ENCODE measurements at places on chromosomes 4 and X.

GRCh38 chr4:139851133-139851532 is 185.5 kb downstream of the MGST2 start:
- DNase-seq, result no peak

GRCh38 chrX:15908603-15909290 is 54.1 kb upstream of the AP1S2 start:
- no peak for DNase-seq

DNA sequence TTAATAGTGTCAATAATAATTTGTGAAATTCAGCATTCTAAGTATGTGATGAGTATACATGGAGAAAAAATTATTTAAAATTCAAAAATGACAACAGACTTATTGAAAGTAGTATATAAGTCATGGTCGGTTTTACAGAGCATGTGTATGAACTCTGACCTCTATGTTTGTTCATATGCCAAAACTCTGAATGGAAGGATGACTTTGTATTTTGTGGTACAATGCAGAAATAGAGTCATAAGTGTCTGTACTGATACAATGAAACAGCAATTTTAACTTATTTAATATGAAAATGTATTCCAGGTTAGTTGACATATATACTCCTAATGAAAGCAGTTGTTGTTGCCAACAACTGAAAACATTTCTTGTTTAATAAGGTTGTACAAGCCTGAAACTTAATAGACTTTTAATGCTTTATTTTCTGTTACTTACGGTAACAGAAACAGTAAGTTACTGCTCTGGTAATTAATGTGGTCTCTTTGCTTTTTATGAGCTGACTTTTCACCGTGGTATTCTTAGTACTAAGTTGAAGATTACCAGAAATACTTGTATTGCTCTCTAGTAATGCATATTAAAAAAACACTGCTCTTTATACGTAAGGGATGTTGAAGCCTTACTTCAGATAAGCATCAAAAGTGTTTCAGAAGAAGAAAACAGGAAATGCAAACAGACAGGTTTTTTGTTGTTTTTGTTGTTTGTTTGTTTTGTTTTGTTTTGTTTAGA is 1.9 kb downstream of the UBE2K start:
- no peak for DNase-seq

- no peak for DNase-seq
Measured at GRCh38 chr4:60241866-60242265, 958.3 kb upstream of the ADGRL3 start.

GRCh38 chrX:153820601-153821000 is 9.7 kb downstream of the PDZD4 start:
- no peak for DNase-seq

- no peak for DNase-seq
Measured at GRCh38 chrX:151153086-151153485, 23.3 kb upstream of the GPR50 start.

DNA sequence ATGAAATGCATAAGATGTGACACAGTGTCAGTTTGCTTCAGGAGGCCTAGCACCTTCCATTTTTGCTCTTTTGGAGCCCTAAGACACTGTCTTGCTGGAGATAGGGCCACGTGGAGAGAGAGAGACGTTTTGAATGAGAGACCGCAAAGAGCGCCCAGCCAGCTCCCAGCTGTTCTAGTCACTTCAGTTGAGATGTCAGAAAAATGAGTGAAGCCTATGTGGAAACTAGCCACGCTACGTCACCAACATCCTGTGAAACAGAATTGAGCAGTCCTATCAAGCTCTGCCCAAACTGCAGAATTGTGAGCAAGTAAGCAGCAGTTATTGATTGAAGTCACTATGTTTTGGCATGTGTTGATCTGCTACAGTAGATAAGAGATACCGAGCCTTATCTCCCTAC is 13.1 kb downstream of the GPR82 start:
- DNase-seq, result no peak

- DNase-seq, result no peak
Measured at GRCh38 chr4:32858971-32859370, 2138.8 kb downstream of the PCDH7 start.

- no peak for DNase-seq
Measured at GRCh38 chr4:90318193-90318592, 191.0 kb downstream of the CCSER1 start.

- no peak for DNase-seq
Measured at GRCh38 chrX:66638591-66639500, at the start of gene EDA2R. Gene EDA2R, minus strand, starts transcription at chrX:66639078. Its CDS starts 23,058 bp downstream, at chrX:66616020.

DNA sequence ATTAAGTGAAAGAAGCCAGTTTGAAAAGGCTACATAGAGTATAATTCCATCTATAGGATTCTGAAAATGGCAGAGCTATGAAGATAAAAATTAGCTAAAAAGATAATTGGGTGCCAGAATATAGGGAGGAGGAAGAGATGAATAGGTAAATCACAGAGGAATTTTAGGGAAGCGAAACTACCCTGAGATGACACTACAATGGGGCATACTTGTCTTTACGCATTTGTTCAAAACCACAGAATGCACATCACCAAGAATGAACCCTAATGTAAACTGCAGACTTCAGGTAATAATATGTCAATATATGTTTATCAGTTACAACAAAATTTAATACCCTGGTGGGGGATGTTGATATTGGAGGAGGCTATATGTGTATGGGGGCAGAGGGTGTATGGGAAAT is 1342.9 kb downstream of the ADGRL3 start:
- DNase-seq, result no peak

DNA sequence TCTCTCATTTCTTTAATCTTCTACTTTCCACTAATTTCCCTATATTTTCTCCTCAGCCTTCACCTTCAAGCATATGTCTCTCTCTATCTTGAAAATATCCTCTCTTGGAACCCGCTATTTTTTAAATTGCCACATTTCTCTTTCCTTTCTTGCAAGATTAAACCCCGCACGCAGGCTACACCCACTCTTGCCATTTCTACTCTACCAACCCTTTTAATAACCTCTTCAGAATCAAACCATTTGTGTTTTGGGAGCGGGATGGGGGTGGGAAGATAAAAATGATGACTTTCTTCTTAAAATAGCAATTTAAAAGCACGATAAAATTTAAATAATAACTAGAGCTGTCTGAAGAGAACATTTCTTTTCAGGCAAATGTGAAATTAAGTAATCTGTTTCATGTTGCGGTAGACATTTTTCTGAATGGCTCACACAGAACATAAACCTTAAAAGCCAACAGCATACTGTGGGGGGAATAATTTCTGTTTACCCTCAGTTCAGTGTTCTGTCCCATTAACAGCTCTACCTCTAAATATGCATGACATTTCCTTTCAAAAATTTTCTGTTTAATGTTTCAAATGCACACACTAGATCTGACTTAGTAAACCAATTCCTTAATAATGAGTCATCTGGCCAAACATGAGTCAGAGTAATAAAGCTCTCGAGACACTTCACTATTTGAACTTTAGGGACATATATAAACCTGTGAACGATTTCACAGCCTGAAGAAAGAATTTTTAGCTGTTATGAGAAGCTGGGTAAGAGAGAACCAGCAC is 20.5 kb downstream of the ARSJ start:
- no peak for DNase-seq

Data from stimulated activated CD8-positive, alpha-beta memory T cell treated with anti-CD3 and anti-CD28 coated beads, Interleukin-2, amount 100 ng/mL, for 48 hours (primary cell).